ENCODE measurements at places on chromosomes 7 and 10.

- H3K4me1 ChIP-seq = no peaks in the 10 kb centered on the region
- H3K4me3 ChIP-seq = no peak overlapping the region
- H3K36me3 ChIP-seq = no peaks in the 10 kb centered on the region
- peaks cover 2% of the 10 kb centered on the region for H3K27me3 ChIP-seq
- H3K27ac ChIP-seq = no peak overlapping the region
- DNase-seq = no peak
Measured at GRCh38 chr7:142275028-142275427, 17.2 kb upstream of the PRSS58 start.

- no peaks in the 10 kb centered on the region for H3K36me3 ChIP-seq
- peaks cover 7% of the 10 kb centered on the region for H3K27me3 ChIP-seq
- DNase-seq = no peak
Measured at GRCh38 chr7:21618706-21619105, 75.9 kb downstream of the DNAH11 start.

DNA sequence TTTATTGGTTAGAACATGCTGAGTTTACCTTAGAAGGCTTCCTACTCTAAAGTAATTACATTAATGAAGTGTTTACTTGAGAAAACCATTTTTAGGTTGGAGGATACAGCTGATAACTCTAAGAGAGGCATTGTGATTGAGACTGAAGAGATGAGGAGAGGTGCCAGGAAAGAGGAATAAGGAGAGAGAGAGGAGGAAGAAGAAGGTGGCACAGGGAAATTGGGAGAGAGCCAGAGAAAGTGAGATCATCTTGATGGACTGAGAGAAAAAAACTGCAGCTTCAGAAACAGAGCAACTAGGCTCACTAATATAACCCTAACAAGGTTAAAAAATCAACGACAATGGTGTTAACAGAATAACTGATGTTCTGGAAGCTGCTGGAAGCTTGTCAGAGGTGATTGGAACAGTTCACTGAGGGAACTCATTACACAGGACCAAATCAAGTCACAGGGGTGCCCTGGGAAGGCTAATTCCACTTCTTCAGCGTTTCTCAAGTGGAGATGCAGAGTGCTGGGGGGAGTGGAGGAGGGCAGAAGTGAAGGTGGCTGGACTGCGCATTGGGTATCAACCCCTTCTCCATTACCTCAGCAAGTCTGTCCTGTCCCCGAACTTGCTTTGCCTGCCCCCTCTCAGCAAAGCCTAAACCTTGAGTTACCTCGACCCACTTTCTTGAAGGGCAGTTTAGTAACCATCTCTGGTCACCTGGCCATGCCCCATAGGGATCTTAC lies 6.9 kb upstream of the SORBS1 start:
- H3K4me1 ChIP-seq = no peaks in the 10 kb centered on the region
- no peak overlapping the region for H3K4me3 ChIP-seq
- no peak for DNase-seq
- H3K27ac ChIP-seq = no peak overlapping the region
- H3K27me3 ChIP-seq = no peaks in the 10 kb centered on the region

- H3K36me3 ChIP-seq = peaks cover 20% of the 10 kb centered on the region
- no peak overlapping the region for H3K4me3 ChIP-seq
- no peak overlapping the region for H3K27ac ChIP-seq
- no peak for DNase-seq
Measured at GRCh38 chr7:44973610-44974401, 5.0 kb downstream of the MYO1G start.

DNA sequence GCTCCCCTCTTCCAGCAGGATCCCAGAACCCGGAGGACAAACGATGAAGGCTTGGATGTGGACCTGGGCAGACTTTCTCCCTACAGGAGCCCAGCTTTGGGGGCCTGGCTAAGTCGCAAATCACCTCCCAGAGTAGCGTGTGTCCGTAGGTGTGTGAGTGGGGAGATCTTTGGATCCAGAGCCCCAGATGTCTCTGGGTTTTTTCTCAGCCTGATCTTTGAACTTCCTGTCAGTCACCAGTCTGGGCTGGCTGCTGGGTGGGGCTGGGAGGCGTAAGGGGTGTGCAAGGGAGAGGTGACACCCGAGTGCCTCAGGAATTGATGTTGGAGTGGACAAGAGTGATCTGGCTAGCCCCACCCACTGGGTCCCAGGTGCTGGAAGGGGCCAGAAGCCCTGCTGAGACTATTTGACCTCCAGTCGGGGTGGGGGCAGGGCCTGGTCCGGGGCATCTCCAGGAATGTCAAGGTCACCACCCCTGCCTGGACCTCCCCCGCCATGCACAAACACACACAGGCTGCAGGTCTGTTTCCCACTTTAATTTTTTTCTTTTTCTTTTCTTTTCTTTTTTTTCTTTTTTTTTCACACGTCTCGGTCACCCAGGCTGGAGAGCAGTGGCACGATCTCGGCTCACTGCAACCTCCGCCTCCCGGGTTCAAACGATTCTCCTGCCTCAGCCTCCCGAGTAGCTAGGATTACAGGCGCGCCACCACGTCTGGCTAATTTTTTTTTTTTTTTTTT lies at the start of gene MOGAT3:
Gene MOGAT3, minus strand, starts transcription at position 175 of the 738 bp plus-strand sequence. CDS start 182 bp downstream, outside the sequence.
- DNase-seq = no peak
- peaks cover 15% of the 10 kb centered on the region for H3K4me1 ChIP-seq
- peaks cover 4% of the 10 kb centered on the region for H3K36me3 ChIP-seq
- peak within 1 kb of the TSS; percentile 50 for H3K4me3 ChIP-seq
- H3K27me3 ChIP-seq = peaks cover 11% of the 10 kb centered on the region

DNA sequence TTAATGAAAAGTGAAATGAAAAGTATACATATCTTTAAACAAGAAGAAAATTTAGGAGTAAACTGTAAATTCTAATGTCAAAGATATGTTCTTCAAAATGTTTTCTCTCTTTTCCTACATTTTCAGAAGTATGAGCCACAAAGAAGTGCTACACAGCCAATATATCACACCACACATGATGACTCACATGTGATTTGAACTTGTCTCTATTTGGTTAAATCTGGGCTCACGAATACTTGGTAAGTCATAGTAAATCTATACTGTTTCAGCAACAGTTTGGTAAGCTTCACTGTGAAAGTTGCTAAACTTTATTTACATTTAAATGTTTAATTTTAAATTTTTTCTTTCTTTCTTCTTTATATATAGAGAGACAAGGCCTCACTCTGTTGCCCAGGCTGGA lies 380.6 kb upstream of the IGFBP3 start:
- no peak overlapping the region for H3K27ac ChIP-seq
- no peak overlapping the region for H3K4me3 ChIP-seq
- no peaks in the 10 kb centered on the region for H3K36me3 ChIP-seq
- no peak for DNase-seq

- peaks cover 14% of the 10 kb centered on the region for H3K4me1 ChIP-seq
- H3K27me3 ChIP-seq = peaks cover 27% of the 10 kb centered on the region
- no peak overlapping the region for H3K27ac ChIP-seq
- no peak for DNase-seq
Measured at GRCh38 chr7:138979226-138979979, 1.8 kb downstream of the KIAA1549 start.

GRCh38 chr10:77592946-77593636 lies 44.5 kb downstream of the KCNMA1 start:
- no peaks in the 10 kb centered on the region for H3K36me3 ChIP-seq
- H3K27ac ChIP-seq = no peak overlapping the region
- no peak overlapping the region for H3K4me3 ChIP-seq
- no peak for DNase-seq
- H3K4me1 ChIP-seq = peaks cover 3% of the 10 kb centered on the region

DNA sequence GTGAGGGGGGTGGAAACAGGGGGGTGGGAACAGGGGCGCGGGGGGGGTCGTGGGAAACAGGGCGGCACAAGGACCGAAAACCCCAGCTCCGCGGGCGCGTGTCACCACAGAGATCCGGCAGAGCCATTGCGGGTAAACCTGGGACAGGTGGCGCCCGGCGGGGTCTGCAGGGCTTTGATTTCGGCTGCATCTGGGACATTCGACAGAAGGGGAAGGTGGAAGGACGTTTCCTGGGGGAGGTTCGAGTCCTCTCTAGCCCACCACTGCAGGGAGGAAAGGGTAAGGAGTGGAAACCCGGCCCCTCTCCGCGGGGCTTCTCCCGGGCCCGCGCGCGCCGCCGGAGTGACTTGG lies 7.5 kb downstream of the NKX2-3 start:
- H3K27ac ChIP-seq = no peak overlapping the region
- no peak for DNase-seq
- no peaks in the 10 kb centered on the region for H3K36me3 ChIP-seq
- peaks cover 11% of the 10 kb centered on the region for H3K4me1 ChIP-seq
- peaks cover 42% of the 10 kb centered on the region for H3K27me3 ChIP-seq

DNA sequence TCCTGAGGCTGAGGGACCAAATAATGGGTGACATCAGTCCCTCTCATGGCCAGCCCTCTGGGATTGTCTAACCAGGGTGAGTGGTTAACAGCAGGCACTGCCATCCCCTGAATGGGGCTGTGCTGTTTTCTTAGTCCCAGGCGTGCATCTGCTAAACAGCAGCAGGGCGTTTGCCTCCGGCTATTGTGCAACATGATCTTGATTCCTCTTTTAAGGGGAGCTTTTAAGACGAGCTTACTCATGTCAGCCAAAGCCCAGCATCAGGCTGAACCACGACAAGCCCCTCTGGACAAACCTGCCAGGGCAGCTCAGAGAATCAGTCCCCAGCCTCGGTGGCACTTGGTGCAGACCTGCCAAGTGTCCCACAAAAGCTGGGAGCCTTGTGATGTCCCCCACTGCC lies 16.2 kb upstream of the IGFBP3 start:
- H3K36me3 ChIP-seq = no peaks in the 10 kb centered on the region
- peaks cover 3% of the 10 kb centered on the region for H3K4me1 ChIP-seq
- no peak overlapping the region for H3K4me3 ChIP-seq
- H3K27me3 ChIP-seq = peaks cover 12% of the 10 kb centered on the region
- DNase-seq = no peak
- no peak overlapping the region for H3K27ac ChIP-seq

DNA sequence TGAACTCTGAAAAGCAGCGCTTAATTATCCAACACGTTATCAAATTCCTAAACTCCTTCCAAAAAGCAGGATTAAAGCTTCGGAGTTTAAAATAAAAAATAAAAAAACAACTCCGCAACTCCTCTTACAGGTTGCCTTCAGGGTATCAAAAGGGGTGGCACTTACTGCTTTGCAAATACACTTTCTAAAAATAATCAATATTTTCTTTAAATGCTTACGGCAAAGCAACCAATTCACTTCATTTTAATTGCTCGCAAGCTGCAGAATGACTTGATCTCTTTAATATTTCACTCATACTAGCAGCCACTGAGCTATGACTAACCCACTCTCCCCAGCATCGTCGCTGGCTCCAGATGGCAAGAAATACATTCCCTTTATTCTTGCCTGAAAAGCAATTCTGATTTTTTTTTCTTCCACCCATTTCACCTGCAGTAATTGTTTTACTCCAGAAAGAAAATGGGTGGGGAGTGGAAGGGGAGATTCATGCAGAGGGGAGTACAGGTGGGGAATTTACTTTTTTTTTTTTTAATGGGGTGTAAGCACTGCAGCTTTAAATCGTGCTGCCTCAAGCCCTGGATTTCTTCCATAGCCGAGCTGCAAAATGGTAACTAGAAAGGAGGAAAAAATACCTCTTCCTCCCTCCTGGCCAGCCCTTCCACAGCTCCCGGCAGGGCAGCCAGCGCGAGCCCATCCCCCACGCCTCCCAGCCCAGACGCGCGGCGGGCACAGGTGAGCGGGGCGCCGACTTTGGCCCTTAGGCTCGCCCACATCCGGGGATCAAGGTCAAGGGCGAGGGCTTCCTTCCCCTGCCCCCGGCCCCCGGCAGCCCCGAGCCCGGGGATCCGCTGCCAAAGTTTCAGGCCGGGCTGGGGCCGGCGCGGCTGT lies 54.2 kb upstream of the FHIP2A start:
- no peaks in the 10 kb centered on the region for H3K36me3 ChIP-seq
- H3K4me1 ChIP-seq = no peaks in the 10 kb centered on the region
- DNase-seq = no peak
- peak overlapping the region; percentile 64 for H3K4me3 ChIP-seq
- H3K27me3 ChIP-seq = peaks cover 19% of the 10 kb centered on the region

DNA sequence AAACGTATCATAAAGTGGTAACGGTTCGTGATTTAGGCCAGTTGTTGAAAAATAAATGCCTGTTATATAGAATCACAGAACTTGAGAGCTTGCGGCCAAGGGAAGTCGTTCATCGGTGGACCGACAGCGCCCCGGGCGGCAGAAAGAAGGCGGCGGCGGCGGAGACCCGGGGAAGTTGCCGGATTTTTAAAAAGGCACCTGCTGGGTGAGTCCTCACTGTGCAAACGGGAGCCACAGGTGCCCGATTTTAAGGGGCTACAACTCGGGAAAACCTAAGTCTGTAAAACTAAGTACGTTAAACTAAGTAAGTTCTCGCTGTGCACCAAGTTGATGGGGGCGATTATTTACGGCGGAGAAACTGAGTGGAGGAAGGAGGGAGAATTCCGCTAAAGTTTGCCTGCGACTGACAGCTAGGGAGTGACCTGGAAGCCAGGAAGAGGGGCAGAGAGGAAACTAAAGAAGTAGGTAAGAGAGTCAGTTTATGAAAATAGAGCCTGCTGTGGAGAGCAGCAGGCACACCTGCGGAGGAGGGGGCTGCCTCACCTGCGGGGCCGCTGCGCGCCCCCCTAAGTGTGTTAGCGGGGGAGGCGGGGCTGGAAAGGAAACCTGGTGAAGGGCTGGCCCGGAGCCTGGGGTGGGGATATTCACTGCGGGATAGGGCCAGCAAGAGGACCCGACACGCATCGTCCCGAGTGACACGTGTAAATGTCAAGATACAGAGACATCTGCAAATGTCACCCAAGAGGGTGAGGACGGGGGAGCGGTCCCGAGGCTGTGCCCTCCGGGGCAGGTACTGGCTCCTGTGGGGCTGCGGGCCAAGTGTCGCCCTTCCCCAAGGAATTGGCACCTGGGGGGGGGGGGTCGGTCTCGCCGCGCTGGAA lies 996 bp downstream of the ADAM12 start:
- H3K36me3 ChIP-seq = peaks cover 2% of the 10 kb centered on the region
- no peak overlapping the region for H3K27ac ChIP-seq
- no peak overlapping the region for H3K4me3 ChIP-seq

DNA sequence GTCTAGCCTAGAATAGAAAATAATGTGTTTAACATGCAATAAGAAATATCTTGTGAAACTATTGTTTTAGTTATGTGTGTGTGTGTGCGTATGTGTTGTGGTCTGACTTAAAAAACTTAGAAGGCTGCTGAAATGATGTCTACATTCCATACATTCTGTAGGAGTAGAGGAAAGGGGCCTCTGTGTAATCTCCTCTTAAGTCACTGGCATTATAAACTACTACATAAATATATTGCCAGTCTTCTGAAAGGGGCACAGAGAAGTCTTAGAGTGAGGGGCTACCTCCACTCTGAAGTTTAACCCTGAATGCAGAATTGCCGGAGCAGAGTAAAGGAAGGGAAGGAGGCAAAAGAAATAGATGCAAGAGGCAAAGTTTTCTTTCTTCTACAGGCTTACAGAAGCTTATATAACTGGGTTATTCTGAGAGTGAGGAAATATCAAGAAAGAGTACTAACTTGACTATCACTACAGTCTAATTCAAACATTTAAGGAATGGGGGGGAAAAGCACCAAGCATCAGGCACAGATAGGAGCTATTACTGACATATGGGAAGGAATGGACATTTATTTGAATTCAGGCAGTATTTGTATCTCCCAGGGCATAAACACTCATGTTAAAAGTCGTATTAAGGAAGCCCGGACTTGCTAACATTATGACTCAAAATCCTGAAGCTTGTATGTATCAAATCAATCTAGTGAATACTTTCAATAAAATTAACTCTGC lies 75.7 kb downstream of the DNAJC1 start:
- no peak overlapping the region for H3K27ac ChIP-seq
- H3K4me3 ChIP-seq = no peak overlapping the region
- no peaks in the 10 kb centered on the region for H3K36me3 ChIP-seq
- no peaks in the 10 kb centered on the region for H3K27me3 ChIP-seq
- DNase-seq = no peak

GRCh38 chr7:64574540-64575099 lies 11.7 kb upstream of the ZNF680 start:
- no peak overlapping the region for H3K27ac ChIP-seq
- H3K27me3 ChIP-seq = peaks cover 8% of the 10 kb centered on the region
- H3K4me3 ChIP-seq = no peak overlapping the region
- DNase-seq = no peak
- peaks cover 4% of the 10 kb centered on the region for H3K4me1 ChIP-seq
- H3K36me3 ChIP-seq = no peaks in the 10 kb centered on the region
